Pulmonary artery endothelial cell (primary cell): ENCODE measurements at places on chromosomes 13 and 19.

DNA sequence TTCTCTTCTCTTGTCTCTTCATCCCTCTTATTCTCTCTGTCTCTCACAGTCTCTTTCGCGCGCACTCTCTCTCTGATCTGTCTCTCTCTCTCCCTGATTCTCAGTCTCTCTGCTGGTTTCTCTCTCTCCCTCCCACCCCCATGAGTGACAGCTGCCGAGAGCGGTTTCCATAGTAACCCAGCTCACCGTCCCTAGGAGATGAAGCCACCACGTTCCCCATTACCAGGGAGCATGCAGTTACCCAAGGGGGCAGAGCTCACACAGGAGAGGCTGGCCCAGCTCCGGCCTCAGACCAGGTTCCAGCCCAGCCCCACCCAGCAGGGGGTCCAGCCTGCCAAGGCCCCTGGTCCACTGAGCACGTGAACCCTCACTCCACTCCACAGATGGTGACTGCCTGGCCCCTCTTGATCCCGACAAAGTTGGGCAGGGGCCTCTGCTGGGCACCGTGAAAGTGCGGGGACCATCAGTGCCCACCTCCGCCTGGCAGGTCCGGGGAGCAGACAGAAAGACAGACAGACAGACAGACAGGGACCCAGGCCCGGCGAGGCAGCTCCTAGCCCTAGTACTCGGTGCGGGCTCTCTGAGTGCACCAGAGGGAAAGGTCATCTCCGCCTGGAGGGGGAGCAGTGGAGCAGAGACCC is 50.6 kb downstream of the CELF5 start:
- DNase-seq, result no peak

DNA sequence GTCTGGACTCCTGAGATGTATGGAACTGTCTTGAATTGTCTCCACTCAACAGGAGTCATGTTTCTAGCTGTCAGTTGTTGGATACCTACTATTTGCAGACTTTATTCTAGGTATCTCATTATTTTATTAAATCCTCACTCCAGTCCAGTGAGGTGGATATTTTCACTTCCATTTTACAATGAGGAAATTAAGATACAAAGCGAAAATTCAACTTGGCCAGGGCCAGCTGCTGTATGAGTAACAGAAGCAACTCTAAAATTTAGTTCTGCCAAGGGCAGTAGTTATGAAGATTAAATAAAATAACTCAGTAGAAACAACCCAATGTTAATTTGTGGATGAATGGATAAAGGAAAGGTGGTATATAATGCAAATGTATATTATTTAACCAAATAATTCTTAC is 12.6 kb upstream of the NDFIP2 start:
- DNase-seq, result no peak

DNA sequence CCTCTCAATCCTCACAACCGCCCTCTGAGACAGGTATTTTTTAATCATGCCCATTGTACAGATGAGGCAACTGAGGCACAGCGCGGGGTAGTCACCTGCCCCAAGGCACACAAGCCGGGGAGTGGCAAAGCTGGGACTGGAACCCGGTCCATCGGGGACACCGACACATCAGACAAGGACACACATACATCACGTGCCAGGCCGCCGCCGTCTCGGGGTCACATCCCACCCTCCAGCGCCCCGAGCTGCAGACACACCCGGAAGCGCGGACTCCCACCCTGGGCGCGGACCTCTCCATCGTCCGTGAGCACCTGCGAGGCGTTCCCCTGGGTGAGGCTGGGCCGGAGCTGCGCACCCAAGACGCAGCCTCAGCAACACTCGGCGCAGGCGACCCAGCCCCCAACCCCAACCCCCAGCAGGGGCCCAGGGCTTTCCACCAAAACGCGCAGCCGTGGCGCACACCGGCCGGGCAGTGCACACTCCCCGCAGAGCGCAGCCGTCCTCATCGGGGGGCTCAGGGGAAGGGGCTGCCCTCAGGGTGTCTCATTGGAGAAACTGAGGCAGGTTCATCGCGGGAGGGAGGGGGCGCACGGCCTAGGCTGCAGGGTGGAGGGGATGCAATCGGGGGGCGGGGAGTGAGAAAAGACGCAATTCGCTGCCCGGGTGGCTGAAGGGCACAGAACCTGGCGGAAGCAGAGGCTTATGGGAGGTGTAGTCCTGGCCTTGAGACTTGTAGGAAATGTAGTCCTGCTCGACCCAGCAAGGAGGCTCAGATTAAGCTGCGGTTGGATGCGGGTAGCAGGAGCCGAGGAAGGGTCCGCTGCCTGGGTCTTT is 1.9 kb upstream of the LMTK3 start:
- DNase-seq, result no peak

- no peak for DNase-seq
These were observed 3.4 kb downstream of the NOTCH3 start for GRCh38 chr19:15197275-15197941.

- no peak for DNase-seq
These were observed 19.0 kb downstream of the MAN2B1 start for GRCh38 chr19:12647490-12648071.

GRCh38 chr19:5953030-5953589 is 24.8 kb downstream of the RANBP3 start:
- no peak for DNase-seq

DNA sequence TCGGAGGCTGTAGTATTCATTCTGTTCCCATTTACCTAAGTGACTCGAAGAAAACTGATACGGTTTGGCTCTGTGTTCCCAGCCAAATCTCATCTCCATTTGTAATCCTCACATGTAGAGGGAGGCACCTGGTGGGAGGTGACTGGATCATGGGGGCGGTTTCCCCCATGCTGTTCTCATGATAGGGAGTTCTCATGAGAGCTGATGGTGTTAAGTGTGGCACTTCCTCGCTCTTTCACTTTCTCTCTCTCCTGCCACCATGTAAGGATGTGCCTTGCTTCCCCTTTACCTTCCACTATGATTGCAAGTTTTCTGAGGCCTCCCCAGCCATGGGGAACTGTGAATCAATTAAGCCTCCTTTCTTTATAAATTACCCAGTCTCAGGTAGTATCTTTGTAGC is 23.5 kb downstream of the SLAIN1 start:
- no peak for DNase-seq

- no peak for DNase-seq
These were observed 3.0 kb downstream of the MARK4 start for GRCh38 chr19:45254044-45254531.

DNA sequence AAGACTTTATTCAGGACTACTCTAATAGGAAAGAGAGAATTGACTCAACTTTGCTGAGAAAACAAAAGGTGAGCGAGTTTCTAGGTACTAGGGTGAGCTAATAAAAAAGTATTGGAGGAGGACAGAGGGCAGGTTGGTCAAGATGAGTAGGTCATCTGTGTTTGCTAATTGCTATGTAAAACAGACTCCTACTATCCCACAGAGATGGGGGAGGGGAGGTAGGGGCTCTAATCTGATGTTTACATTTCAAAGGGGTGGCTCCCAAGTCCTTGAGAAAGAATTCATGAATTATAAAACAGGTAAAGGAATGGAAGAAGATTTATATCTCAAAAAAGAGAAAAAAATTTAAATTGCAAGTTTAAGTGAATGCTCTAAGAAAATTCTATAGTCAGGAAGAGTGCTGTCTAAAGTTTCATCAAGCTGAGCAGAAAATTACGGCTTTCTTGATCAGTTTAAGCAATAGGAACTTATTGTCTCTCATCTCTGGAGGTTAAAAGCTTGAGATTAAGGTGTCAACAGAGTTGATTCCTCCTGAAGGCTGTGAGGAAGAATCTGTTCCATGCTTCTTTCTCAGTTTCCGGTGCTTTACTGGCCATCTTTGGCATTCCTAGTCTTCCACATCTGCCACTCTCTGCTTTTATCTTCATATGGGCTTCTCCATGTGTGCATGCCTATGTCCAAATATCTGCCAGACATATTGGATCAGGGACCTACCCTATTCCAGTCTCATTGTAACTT is 790.3 kb downstream of the SLITRK5 start:
- no peak for DNase-seq

GRCh38 chr19:34825212-34825611 is 52.2 kb upstream of the ZNF599 start:
- no peak for DNase-seq

- no peak for DNase-seq
These were observed 534 bp downstream of the STK24 start for GRCh38 chr13:98576200-98576945.

DNA sequence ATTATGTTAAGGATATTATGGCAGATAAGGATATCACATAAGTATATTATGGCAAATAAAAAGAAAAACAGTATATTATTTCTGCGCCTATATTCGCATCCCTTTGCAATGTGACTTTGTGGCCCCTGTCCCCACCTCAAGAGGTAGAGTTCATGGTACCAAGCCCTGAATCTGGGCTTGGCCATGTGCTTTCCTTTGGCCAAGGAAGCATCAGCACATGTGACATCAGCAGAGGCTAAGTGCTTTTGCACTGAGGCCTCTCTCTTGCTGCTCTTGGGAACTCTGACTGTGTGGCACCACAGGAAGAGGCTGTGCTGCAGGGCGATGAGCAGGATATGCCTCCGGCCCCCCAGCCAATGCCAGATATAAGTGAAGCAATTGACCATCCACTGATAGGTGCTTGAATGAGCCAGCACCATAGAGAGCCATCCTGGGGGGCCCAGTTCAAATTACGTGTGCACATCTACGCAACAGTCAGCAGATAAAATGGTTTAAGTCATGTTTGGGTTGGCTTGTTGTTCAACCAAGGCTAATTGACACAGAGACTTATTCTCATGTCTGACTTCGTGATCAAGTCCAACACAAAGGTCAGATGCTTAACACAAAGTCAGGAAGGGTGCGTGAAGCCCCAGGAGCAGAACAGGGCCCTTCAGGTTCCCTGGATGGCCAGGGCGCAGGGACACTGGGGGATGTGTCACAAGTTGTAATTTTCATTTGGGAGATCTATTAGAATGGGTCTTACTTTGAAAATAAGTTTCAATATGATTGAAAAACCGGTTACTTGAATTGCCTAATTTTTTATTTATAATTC is 173.3 kb downstream of the COL4A1 start:
- no peak for DNase-seq

DNA sequence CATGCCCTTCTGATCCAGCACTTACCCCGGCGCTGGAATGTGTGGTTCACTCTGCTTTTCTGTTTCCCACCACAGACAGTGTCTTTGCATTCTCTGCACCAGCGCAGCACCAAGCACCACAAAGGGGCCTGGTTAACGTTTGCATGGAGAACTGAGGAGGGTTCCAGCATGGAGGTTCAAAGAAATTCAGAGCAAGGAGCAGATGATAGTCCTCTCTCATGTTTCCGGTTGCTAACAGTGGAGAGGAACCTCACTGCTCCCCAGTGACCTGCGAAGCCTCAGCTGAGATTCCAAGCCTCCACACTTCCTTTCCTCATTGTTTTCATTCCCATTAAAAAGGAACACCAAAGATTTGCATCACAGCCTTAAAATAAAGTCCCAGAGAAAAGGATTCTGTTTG is 99.7 kb downstream of the STARD13 start:
- no peak for DNase-seq

DNA sequence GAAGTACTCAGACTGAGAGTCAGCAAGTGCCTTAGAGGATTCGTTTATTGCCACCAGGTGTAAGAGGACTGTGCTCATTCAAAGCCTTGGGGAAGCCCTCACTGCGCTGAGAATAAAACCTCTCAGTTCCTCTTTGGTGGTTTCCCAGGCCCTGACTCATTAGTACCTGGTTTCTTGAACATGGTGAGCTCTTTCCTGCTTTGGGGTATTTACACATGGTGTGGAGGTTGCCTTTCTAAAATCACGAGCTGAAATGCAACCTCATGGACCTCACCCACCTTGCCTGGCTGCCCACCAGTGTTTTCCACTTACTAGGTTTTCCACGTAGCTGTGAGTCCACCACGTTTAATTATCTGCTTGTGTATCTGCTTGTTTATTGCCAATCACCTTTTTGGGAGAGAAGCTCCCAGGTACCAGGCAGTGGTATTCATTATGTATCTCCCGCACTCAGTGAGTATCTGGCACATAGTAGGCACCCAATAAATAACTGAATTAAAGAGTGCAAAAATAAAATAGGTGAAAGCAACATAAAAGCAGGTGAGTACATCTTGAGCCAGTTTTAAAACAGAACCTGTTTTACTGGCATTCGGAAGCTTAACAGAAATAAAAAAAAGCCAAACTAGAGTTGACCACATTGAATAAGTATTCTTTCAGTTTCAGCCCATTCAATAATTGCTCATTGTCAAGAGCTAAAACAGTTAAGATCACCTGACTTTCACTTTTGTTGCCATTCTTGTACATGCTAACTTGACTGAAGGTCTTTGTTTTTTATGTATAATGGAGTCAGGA is 533.0 kb downstream of the MYO16 start:
- DNase-seq, result no peak

DNA sequence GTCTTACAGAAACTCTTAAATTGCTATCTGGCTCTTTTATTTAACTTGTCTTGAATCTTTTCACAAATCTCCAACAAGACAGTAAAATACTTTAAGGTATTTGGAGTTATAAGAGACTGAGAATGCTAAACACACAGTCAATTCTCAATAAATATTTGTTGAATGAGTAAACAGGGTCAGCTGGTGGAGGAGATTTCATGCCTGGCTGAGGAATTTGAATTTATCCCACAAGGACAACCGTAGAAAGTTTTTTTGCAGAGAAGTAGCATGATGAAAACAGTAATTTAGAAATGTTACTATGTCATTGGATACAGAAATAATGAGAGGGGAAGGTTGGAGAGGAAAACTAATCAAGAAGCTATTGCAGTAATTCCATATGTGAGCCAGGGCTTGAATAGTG is 1223.7 kb downstream of the PCDH17 start:
- no peak for DNase-seq

- no peak for DNase-seq
These were observed 284.6 kb downstream of the DNAJC15 start for GRCh38 chr13:43307921-43308433.

DNA sequence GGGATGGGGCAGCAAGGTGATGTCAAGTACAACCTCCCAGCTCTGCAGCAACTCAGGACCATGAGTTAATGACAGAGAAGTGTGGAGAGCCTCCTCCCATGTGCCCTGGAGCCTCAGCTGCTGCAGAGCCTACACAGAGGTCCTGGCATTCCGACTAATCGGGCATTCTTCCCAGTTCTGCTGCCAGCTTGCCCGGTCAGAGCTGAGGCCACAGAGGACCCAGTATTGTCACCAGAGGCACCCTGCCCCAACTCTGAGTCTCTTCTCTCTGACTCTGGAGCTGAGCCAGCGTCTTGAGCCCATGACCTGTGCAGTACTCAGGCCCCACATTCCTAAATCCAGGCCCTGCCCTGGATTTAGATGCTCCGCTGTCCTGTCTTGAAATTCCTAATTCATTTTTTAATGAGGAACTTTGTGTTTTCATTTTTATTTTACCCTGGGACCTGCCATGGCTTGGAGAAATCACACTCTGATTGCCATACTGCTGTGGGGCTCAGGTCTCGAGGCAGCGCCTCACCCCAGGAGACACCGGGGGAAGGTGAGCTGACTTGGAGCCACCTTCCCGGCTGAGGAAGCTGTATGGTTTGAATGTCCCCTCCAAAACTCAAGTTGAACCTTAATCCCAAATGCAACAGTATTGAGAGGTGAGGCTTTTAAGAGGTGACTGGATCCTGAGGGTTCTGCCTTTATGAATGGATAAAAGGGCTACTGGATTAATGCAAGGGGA is 144.9 kb upstream of the ZNF507 start:
- no peak for DNase-seq

GRCh38 chr13:50685491-50685890 is 158.0 kb downstream of the DLEU7 start:
- DNase-seq, result peak; percentile 64
